Activated CD8-positive, alpha-beta T cell treated with anti-CD3 and anti-CD28 coated beads for 36 hours (primary cell): ENCODE measurements at places on chromosomes 6 and 20. TPM values are rescaled to one million over a fixed set of nuclear protein-coding genes. Genes with fewer than 3 reads are reported as not detected.

GRCh38 chr6:154234019-154234772 lies 122.4 kb downstream of the IPCEF1 start:
- peak overlapping the region; percentile 85 for H3K27ac ChIP-seq
- H3K36me3 ChIP-seq, result peaks cover 15% of the 10 kb centered on the region
- no peak overlapping the region for H3K4me3 ChIP-seq
- H3K4me1 ChIP-seq, result peaks cover 76% of the 10 kb centered on the region
- no peak for DNase-seq
- no peaks in the 10 kb centered on the region for H3K27me3 ChIP-seq

- no peak for DNase-seq
- H3K27ac ChIP-seq, result no peak overlapping the region
- no peaks in the 10 kb centered on the region for H3K4me1 ChIP-seq
- no peaks in the 10 kb centered on the region for H3K36me3 ChIP-seq
- H3K27me3 ChIP-seq, result peaks cover 8% of the 10 kb centered on the region
Observed at GRCh38 chr6:71324194-71324785, 35.7 kb downstream of the OGFRL1 start.

GRCh38 chr6:17551383-17551958 lies 48.6 kb upstream of the FAM8A1 start:
- no peak overlapping the region for H3K27ac ChIP-seq
- H3K4me1 ChIP-seq, result no peaks in the 10 kb centered on the region
- no peak overlapping the region for H3K4me3 ChIP-seq
- no peaks in the 10 kb centered on the region for H3K36me3 ChIP-seq
- no peak for DNase-seq
- peaks cover 4% of the 10 kb centered on the region for H3K27me3 ChIP-seq

Gene SLC9A8
- 11.3 TPM for total RNA-seq

GRCh38 chr6:35007016-35007415 lies 118.0 kb downstream of the ANKS1A start:
- no peaks in the 10 kb centered on the region for H3K27me3 ChIP-seq
- no peak overlapping the region for H3K27ac ChIP-seq
- no peaks in the 10 kb centered on the region for H3K36me3 ChIP-seq

DNA sequence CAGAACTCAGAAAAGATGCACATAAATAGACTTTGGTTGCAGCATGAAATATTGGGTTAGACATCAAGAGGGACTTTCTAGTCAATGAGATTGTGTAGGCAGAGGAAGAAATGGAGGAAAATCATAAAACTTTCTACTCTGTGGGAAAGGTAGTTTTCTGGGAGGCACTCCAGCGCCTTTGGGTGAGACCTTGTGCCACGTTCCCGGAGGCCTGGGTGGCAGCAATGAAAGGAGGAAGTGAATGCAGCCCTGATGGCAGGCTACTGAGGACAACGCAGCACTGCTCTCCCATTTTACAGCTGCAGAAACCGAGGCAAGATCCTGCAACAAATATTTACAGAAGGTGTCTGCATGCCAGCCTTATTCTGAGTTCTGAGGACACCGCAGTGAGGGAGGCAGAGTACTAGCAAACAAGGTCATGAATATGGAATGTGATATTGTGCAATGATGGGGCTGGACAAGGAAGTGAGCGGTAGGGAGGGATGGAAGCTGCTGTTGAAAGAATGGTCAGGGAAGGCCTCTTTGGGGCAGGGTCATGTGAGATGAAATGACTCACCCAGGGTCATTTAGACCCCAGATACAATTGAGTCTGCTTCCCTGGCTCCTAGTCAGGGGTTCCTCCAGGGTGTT lies 159.1 kb downstream of the TFAP2C start:
- no peak for DNase-seq
- no peak overlapping the region for H3K27ac ChIP-seq
- H3K36me3 ChIP-seq, result no peaks in the 10 kb centered on the region
- no peak overlapping the region for H3K4me3 ChIP-seq

DNA sequence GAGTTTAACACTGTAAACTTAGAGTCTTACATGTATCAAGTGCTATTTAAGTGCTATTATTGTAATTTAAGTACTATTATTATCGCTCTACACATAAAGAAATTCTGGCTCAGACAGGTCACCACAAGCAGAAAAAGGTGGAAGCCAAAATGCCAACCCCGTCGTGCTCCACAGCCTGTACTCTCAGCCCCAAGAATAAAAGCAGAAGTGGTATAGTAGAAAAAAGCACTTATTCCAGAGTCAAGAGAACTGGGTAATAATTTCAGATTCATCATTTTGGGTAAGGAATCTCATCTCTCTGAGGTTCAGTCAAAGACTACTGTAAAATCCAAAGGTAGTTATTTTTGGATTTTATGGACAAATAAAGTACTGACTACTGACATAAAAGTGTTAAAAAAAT lies 943 bp downstream of the ZUP1 start:
- H3K27me3 ChIP-seq, result no peaks in the 10 kb centered on the region
- peak overlapping the region; percentile 98 for H3K27ac ChIP-seq
- no peak for DNase-seq
- H3K4me1 ChIP-seq, result peaks cover 31% of the 10 kb centered on the region

Gene MCCD1
- total RNA-seq, result not detected

GRCh38 chr6:37860226-37860839 lies 40.8 kb downstream of the ZFAND3 start:
- H3K4me3 ChIP-seq, result no peak overlapping the region
- peaks cover 14% of the 10 kb centered on the region for H3K36me3 ChIP-seq
- peak; percentile 24 for DNase-seq
- no peak overlapping the region for H3K27ac ChIP-seq
- no peaks in the 10 kb centered on the region for H3K27me3 ChIP-seq
- peaks cover 62% of the 10 kb centered on the region for H3K4me1 ChIP-seq

DNA sequence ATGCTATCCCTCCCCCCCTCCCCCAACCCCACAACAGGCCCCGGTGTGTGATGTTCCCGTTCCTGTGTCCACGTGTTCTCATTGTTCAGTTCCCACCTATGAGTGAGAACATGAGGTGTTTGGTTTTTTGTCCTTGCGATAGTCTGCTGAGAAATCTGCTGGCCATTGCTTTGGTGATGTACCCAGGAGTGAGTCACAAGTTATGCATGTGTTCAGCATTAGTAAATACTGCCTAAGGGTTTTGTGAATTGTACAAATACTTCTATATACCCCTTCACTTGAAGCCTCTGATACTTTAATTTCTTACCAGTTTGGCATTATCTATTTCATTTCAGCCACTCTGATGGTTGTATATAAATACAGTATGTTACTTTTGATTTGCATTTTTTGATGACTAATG lies 711.3 kb upstream of the GJE1 start:
- H3K27me3 ChIP-seq, result no peaks in the 10 kb centered on the region
- H3K27ac ChIP-seq, result no peak overlapping the region
- H3K4me1 ChIP-seq, result no peaks in the 10 kb centered on the region
- H3K36me3 ChIP-seq, result no peaks in the 10 kb centered on the region
- H3K4me3 ChIP-seq, result no peak overlapping the region
- DNase-seq, result no peak
